ENCODE measurements at places on chromosomes 2 and 18.

DNA sequence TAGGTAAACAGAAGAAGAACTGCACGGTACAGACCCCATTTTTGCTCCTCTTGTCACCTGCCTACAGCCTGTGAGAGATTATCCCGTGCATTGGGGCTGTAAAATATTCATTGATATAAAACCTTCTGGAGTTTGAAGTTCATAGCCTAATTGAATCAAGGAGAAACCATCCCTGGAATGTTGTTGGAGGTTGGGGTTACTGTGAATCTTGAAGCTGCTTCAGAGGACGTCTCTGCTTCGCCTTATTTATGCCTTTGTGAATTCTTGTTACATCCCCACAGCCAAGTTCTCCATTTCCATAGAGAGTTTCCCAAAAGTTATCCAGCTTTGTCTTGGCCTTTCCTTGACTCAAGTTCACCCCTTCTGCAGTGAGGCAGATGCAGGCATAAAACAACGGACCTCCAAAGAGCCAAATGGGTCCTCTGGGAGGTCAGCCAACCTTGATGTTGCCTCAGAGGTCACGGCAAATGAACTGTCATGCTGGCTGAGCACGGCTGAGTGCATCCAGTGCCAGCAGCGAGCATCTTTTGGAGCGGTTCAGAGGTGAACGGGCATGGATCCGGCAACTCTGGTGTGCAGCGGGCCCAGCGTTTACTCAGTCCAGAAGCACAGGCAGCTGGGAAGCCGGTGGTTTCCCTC, 317.6 kb downstream of the PRKCE start:
- DNase-seq, result no peak

- DNase-seq, result no peak
These were observed 13.9 kb upstream of the KYNU start for GRCh38 chr2:142863485-142863961.

- no peak for DNase-seq
These were observed 279.2 kb upstream of the DCC start for GRCh38 chr18:52060607-52061304.

DNA sequence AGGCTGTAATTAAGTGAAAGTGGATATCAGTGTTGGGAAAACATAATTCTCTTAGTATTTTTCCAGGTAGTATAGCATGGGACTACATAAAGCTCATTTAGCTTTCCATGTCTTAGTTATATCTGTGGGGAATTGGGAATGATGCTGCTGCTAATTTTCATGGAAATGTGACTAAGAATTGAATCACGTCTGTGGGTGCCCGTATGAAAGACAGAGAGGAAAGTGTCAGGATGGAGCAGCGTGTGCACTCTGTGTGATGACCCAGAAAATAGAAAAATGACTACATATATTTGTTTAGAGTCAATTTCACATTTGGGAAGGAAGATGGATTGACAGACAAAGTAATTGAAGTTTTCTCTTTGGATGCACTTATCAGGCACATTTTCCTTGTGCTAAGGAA, 212.1 kb downstream of the PTPRM start:
- DNase-seq, result no peak

DNA sequence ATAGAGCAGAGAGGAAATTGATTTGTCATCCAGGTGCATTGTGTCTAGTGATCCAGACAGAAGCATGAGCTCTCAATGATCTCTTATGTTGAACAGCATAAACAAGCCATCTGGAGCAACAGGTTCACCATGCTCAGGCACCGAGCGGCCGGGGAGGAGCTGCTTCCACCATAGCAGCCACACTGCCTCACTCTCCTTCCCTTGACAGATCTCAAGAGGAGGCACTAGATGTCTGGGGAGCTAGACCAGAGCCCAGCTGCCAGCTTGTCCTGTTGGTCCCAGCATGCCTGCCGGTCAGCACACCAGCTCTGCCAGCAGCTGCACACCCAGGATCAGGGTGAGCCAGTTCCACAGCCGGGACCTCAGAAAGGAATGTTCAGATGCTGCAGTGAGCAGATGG, 17.5 kb upstream of the LONRF2 start:
- DNase-seq, result no peak

- no peak for DNase-seq
These were observed 80.6 kb downstream of the TEX51 start for GRCh38 chr2:126979039-126980003.

DNA sequence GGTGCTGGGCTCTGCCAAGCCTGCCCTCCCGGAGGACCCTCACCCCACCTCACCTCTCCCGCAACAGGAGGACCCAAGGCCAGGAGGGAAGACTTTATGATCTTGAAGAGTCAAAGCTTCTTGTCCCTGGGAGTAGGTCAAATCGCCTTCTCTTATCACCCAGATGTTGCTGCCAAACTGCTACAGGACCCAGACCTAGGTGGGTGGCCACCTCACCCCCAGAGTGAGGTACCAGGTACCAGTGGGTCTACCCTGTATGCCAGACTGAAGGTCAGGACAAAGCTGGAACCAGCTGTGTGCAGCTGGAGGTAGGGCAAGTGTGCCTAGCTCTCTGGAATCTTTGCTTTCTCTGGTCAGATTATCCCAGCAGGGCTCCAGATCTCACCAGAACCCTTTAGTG, 197.2 kb downstream of the ZFP36L2 start:
- DNase-seq, result no peak

DNA sequence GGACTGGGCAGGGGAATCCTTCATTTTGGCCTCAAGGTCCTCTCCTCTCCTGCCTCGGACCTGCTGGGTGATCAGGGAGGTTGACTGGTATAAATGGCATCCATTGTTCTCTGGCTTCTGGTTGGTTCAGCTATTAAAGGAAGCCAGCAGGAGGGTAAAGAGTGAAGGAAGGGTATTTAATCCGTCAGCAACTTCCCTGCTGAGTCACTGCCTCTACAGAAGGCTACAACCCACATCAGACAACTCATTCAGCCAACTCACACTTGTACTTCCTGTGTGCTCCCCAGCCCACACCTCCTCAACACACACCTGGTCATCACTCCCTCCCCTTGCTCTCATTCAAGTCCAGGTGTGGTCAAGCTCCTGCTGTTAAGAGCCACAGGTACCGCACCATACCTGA, 68.3 kb upstream of the MRPS9 start:
- no peak for DNase-seq

- DNase-seq, result no peak
These were observed 76.9 kb downstream of the LDAH start for GRCh38 chr2:20745924-20746555.

DNA sequence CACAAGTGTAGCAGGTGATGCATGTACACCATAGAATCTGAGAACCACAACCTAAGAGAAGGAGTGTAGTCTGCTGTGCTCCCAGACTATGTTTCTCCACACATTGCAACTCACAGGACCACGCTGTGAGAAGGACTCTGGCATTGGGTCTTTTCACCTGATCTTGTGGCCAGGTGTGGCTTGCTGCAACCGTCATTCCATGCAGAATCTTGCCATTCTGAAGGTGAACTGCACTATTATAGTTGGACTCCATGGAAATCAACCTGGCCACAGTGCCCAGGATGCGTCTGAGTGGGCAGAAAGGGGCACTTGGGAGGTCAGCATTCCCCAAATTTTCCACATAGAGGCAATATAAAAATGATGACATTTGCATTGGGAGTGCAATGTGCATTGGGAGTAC, 122.2 kb downstream of the CAPN13 start:
- DNase-seq, result no peak

All from naive thymus-derived CD8-positive, alpha-beta T cell (primary cell).